Immature natural killer cell (primary cell): ENCODE measurements at places on chromosomes 11 and 22.

DNA sequence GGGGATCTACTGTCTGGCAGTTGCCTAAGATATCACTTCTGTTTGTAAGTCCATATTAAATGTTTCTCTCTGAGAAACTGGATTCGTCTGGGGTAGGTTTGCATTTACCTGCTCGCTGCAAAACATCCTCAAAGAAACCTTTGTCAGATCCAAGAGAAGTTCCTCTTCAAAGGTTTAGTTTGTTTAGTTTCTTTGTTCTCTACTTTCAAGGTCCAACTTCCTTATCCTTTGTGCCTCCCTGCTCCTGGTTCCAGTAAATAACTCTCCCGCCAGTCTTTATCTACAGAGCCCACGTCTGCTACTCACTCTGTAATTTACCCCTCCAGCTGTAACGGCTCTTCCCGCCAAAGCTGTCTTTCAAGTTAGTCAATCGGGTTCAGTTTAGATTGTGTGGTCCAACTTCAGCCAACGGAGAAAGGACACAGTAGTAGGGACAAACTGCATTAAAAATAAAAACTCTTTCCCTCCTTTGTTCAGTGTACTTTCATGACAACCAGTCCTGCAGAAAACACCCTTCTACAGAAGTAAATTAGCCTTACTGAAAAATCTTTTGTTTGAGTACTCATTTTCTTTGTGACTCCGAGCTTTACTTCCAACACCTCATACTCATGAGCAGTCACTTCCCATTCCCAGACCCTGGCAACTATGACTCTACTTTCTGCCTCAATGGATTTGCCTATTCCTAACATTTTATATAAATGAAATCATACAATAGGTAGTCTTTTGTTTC, 41.0 kb downstream of the TMPRSS5 start:
- no peak overlapping the region for H3K4me3 ChIP-seq
- DNase-seq, result no peak
- no peaks in the 10 kb centered on the region for H3K36me3 ChIP-seq
- no peaks in the 10 kb centered on the region for H3K27me3 ChIP-seq

- peaks cover 3% of the 10 kb centered on the region for H3K36me3 ChIP-seq
- peaks cover 73% of the 10 kb centered on the region for H3K4me1 ChIP-seq
- H3K27ac ChIP-seq, result peak overlapping the region; percentile 69
- H3K27me3 ChIP-seq, result no peaks in the 10 kb centered on the region
- DNase-seq, result no peak
Measured at GRCh38 chr11:34063061-34063795, 11.7 kb downstream of the CAPRIN1 start.

DNA sequence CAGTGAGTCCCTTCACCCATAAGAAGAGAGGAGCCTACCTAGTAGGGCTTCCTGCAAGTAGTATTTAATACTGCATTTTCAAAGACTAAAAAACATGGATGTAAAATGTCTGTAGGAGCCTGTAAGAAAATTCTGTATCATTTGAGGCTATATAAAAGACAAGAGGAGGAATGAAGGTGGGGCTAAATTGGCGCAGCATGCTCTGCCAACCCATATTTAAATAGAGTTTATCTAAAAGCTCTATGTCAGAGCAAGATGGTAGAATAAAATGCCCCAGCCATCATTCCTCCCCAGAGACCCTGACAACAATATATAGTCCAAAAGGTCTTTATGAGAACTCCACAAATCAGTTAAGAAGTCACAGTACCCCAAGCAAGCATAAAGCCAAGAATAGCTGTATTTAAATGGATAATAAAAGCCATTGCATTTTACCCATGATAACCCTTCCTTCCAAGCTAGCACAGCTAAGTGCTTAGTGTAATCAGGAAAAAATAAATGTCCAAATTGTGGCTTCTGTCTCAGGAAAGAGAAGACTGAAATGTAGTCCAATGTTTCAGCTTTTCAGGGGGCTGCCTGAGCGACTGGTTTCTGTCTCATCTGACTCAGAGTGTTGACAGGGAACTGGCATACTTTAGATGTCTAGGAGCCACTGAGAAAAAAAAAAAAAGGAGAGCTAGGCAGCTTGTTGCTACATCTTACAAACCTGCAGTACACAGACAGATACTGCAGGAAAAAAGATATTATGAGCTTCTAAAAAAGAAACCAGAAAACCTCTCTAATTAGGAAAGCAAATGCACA, 258.6 kb downstream of the METTL15 start:
- no peak overlapping the region for H3K27ac ChIP-seq
- H3K4me3 ChIP-seq, result no peak overlapping the region
- peaks cover 4% of the 10 kb centered on the region for H3K27me3 ChIP-seq

GRCh38 chr11:67254798-67255197, 11.5 kb upstream of the GRK2 start:
- DNase-seq, result no peak
- peaks cover 47% of the 10 kb centered on the region for H3K36me3 ChIP-seq

DNA sequence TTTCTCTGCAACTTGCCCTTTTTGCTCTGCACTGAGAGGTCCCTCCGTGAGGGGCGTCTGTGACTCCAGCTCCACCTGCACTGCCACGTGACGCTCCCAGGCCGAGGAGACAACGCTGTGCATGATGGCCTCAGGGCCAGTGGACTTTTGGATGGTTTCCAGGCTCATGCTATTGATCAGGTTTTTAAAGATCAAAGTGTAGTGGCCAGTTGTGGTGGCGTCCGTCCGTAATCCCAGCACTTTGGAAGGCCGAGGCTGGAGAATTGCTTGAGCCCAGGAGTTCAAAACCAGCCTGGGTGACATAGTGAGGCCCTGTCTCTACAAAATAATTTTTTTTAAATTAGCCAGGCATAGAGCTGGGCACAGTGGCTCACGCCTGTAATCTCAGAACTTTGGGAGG, 16.1 kb downstream of the RPL3 start:
- no peaks in the 10 kb centered on the region for H3K36me3 ChIP-seq
- no peak for DNase-seq
- peaks cover 5% of the 10 kb centered on the region for H3K27me3 ChIP-seq
- no peak overlapping the region for H3K27ac ChIP-seq

DNA sequence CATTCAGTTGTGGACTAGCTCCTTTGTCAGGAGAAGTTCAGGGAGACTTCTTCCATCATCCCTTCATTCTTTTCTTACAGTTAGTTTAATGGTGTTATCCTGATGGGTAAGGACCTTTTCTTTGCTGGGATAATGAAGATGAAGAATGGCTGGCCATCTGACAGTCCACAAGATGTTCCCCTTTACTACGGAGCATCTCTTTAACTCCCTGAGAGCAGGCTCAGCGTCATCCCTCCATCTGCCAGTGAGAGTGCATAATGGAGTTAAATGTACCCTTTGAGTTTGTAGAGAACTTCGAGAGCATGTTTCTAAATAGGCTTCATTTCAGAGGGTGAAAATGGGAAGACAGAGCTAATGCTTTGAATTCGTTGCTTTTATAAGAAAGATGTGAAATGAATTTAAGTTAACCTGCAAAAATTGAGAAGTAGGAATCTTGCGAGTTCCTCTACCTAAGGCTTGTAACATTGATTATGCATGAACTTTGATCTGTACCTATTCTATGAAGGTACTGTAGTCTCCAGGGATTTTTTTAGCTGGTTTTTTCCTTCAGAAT, 1.7 kb downstream of the EP300 start:
- H3K4me1 ChIP-seq, result peaks cover 58% of the 10 kb centered on the region
- DNase-seq, result no peak

DNA sequence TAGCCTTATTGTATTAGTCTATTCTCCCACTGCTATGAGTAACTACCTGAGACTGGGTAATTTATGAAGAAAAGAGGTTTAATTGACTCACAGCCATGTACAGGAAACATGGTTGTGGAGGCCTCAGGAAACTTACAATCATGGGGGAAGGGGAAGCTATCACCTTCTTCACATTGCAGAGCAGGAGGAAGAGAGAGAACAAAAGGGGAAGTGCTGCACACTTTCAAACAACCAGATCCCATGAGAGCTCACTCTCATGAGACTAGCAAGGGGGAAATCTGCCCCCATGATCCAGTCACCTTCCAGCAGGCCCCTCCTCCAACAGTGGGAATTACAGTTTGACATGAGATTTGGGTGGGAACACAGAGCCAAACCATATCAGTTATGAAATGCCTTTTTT, 179.4 kb downstream of the ARHGAP42 start:
- no peak overlapping the region for H3K27ac ChIP-seq
- no peaks in the 10 kb centered on the region for H3K36me3 ChIP-seq
- no peak overlapping the region for H3K4me3 ChIP-seq

DNA sequence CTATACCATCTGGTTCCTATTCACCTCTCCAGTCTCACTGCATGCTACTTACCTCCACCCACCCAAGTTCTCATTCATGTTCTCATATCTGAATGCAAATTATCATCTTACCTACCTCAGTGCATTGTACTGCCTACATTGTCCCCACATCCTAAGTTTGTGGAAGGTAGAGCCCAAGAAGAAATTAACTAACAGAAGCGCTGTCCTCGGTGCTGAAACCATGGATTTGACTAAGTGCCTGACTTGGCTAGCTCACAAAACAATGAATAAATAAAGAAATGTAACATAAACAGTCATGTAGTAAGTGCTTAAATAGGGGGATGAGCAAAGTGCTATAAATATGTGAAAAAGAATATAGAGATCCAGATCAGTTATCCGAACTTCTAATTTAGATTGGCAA, 63.2 kb downstream of the GRIA4 start:
- peaks cover 2% of the 10 kb centered on the region for H3K27me3 ChIP-seq
- no peaks in the 10 kb centered on the region for H3K36me3 ChIP-seq
- no peak overlapping the region for H3K4me3 ChIP-seq
- no peak overlapping the region for H3K27ac ChIP-seq
- H3K4me1 ChIP-seq, result no peaks in the 10 kb centered on the region

GRCh38 chr11:61730240-61730994, 22.0 kb upstream of the MYRF start:
- H3K4me3 ChIP-seq, result no peak overlapping the region
- H3K27ac ChIP-seq, result no peak overlapping the region
- no peak for DNase-seq
- H3K27me3 ChIP-seq, result no peaks in the 10 kb centered on the region
- H3K4me1 ChIP-seq, result peaks cover 4% of the 10 kb centered on the region

- no peak for DNase-seq
- peaks cover 32% of the 10 kb centered on the region for H3K36me3 ChIP-seq
- H3K27me3 ChIP-seq, result no peaks in the 10 kb centered on the region
- no peak overlapping the region for H3K4me3 ChIP-seq
- H3K27ac ChIP-seq, result no peak overlapping the region
Measured at GRCh38 chr22:29670626-29671025, 49.2 kb upstream of the CABP7 start.

DNA sequence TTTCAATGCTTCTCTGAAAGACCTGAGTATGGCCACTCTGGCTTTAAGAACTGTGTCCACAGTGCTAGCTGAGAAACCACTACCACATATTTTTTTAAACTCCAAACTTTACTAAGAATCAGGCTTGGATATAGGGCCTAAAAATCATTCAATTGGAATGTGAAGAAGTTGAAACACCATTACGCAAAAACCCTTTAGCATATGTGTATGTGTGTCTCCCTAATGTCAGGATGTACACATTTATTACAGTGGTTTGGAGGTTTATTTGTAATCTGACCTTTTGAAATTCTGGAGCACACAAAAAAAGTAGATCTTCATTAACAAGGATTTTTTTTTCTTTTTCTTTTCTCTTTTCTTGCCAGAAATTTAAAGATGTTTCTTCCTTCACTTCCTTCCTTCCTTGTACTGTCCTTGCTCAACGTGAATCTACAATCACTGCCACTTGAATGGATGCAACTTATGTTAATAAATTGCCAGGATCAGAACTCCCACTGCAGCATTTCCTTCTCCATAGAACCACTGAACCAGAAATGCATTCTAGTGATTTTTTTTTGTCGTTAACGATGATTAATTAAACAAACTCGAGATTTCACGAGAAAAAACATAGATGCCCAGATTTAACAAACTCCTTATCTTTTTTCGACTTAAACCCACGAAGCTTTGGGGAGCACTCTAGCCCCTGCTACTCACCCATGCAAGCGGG, 3.1 kb upstream of the ADM start:
- H3K4me3 ChIP-seq, result peak overlapping the region; percentile 95
- peaks cover 13% of the 10 kb centered on the region for H3K27me3 ChIP-seq
- DNase-seq, result no peak
- no peaks in the 10 kb centered on the region for H3K36me3 ChIP-seq
- peak overlapping the region; percentile 13 for H3K27ac ChIP-seq

- peaks cover 3% of the 10 kb centered on the region for H3K27me3 ChIP-seq
- no peak overlapping the region for H3K4me3 ChIP-seq
- no peaks in the 10 kb centered on the region for H3K36me3 ChIP-seq
- H3K4me1 ChIP-seq, result peaks cover 10% of the 10 kb centered on the region
- no peak overlapping the region for H3K27ac ChIP-seq
Measured at GRCh38 chr22:46143491-46144147, 6.7 kb upstream of the PPARA start.

DNA sequence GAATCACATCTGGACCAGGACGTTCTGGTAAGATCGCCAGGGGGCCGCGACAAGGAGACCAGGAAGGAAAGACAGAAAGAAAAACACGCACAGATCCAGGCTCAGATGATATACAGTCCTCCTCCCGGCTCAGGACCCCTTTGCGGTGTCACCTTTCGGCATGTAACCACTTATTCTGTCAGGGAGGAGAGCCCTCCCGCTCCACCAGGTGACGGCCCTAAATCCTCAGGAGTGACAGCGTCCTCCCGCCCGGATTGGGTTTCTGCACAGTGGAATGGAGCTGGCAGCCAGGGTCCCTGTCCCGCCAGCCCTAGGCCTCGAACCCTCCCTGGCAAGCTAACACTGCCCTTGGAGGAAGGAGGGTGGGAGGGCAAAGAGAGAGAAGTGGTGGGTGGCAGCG, 24.3 kb upstream of the KCNQ1OT1 start:
- peaks cover 2% of the 10 kb centered on the region for H3K27me3 ChIP-seq
- no peak for DNase-seq
- no peaks in the 10 kb centered on the region for H3K4me1 ChIP-seq
- no peak overlapping the region for H3K27ac ChIP-seq
- no peak overlapping the region for H3K4me3 ChIP-seq

GRCh38 chr11:123216249-123216648, 21.2 kb upstream of the CLMP start:
- H3K27me3 ChIP-seq, result peaks cover 3% of the 10 kb centered on the region
- H3K36me3 ChIP-seq, result no peaks in the 10 kb centered on the region
- H3K4me1 ChIP-seq, result peaks cover 8% of the 10 kb centered on the region
- no peak for DNase-seq
- no peak overlapping the region for H3K27ac ChIP-seq

- H3K4me3 ChIP-seq, result no peak overlapping the region
- no peak overlapping the region for H3K27ac ChIP-seq
- DNase-seq, result no peak
- H3K4me1 ChIP-seq, result no peaks in the 10 kb centered on the region
- H3K27me3 ChIP-seq, result no peaks in the 10 kb centered on the region
Measured at GRCh38 chr11:109799604-109800003, 293.6 kb upstream of the ZC3H12C start.

- H3K36me3 ChIP-seq, result no peaks in the 10 kb centered on the region
- no peak overlapping the region for H3K27ac ChIP-seq
- H3K27me3 ChIP-seq, result no peaks in the 10 kb centered on the region
- H3K4me1 ChIP-seq, result no peaks in the 10 kb centered on the region
Measured at GRCh38 chr11:92692826-92693546, 276.5 kb upstream of the MTNR1B start.

GRCh38 chr22:29860006-29860766, 22.1 kb upstream of the ASCC2 start:
- H3K4me1 ChIP-seq, result no peaks in the 10 kb centered on the region
- peaks cover 6% of the 10 kb centered on the region for H3K27me3 ChIP-seq
- DNase-seq, result no peak
- H3K27ac ChIP-seq, result no peak overlapping the region
- H3K4me3 ChIP-seq, result no peak overlapping the region

GRCh38 chr11:67315325-67315909, 12.1 kb downstream of the SSH3 start:
- H3K27ac ChIP-seq, result peak overlapping the region; percentile 72
- peaks cover 8% of the 10 kb centered on the region for H3K27me3 ChIP-seq
- no peak for DNase-seq
- peaks cover 31% of the 10 kb centered on the region for H3K4me1 ChIP-seq
- H3K36me3 ChIP-seq, result no peaks in the 10 kb centered on the region
